SK-N-SH (cell line): ENCODE measurements at places on chromosomes 6 and 20. TPM values are rescaled to one million over a fixed set of nuclear protein-coding genes. Genes with fewer than 3 reads are reported as not detected.

DNA sequence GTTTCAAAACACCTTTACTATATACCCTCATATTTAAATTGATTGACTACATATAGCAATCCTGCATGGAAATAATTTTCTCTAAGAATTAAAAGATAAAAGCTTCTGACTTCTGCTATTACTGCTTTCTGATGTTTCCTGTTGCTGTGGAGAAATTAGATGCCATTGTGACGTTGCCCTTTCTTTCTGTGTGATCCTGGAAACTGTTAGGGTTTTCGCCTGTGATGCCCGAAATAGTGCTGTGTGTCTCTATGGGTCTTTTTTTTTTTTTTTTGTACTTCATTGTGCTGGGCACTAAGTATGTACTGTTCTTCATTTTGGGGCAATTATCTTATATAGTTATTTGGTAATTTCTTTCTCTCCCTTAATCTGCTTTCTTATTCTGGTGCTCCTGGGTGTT, 205.0 kb downstream of the ARID1B start:
- H3K27me3 ChIP-seq, result no peaks in the 10 kb centered on the region
- no peak for DNase-seq
- H3K4me3 ChIP-seq, result no peak overlapping the region
- peaks cover 27% of the 10 kb centered on the region for H3K4me1 ChIP-seq
- H3K27ac ChIP-seq, result no peak overlapping the region
- no peaks in the 10 kb centered on the region for H3K36me3 ChIP-seq

The PMEPA1 gene
- 5.9 and 7.1 TPM in 2 replicates for polyA plus RNA-seq

DNA sequence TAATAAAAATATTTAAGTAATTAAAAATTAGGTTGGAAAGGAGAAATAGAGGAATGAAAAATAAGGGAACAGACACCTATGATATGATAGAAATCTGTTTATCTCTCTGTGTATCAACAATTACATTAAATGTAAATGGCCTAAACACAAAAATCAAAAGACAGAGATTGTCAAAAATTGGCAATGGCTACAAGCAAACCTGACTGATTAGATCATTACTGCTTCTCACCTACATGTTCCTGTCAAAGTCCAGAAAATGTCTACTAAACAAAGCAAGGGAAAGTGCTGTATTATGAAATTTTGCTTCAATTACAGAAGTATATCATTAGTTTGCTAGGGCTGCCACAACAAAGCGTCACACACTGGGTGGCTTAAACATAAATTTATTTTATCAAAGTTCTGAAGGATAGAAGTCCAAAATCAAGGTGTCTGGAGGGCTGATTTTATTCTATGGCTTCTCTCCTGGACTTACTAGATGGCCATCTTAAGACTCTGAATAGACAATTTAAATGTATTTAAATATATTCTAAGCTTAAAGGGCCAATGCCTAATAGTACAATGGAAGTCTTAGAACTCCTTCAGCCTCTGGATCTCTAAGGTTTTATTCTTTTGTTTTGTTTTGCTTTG, 6.3 kb downstream of the ME1 start:
- H3K27me3 ChIP-seq, result no peaks in the 10 kb centered on the region
- DNase-seq, result no peak
- H3K4me3 ChIP-seq, result no peak overlapping the region
- H3K36me3 ChIP-seq, result no peaks in the 10 kb centered on the region
- no peak overlapping the region for H3K27ac ChIP-seq

DNA sequence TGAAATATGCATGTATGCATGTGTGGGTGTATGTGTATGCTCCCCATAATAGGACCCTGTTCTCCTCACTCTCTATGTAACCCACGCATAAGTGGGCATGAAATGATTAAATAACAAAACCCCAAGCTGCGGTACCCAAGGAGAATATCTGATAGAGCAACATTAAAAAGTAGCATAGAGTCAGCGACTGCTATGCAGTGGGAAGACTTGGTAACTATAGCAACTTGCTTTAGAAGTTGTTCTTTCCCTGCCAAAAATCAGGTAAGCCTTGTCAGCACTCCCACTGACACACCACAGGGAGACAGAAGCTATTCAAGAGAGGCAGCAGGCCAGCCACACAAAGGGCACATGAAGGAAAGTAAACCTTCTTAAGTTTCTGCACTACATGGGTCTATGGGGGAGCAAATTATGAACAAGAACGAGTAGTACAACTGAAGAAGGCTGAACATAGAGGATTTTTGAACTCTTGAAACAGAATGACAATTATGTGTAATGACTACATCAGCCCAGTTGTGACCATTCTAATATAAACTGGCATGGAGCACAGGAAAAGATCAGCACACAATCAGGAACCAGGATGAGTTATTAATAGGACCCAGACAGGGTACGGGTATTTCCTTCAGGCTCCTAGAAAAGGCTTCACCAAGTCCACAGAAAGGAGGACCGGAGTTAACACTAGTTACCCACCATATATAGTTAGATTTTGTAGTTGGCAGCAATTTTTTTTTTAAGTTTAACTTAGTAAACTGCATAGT, 89.9 kb downstream of the GPR6 start:
- no peak for DNase-seq
- no peaks in the 10 kb centered on the region; the same call in 1 of the 2 replicates for H3K27me3 ChIP-seq
- H3K4me1 ChIP-seq, result no peaks in the 10 kb centered on the region
- no peak overlapping the region for H3K27ac ChIP-seq

The PPP1R16B gene
- polyA plus RNA-seq, result 0.28 and 0.91 TPM in 2 replicates

DNA sequence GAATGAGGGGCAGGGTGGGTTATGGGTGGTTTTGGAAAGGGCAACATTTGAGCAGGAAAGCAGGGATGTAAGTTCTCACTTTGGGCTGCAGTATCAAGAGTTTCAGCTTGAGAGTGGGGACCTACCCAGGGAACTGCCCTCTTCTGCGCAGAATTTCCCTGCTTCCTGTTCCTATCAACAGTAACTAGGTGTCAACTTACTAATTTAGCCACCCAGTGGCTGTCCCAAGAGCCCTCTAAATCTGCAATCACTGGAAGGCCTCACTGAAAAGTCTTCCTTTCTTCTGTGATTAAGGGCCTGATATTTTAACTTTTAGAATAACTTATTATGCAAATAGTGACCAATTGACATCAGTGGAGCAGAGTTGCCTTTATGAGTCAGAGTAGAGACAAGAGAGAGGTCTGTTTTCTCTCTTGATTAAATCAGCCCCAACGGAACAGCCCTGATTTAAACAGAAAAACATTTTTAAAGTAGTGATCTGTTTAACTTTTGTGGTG, 118.2 kb upstream of the RIPOR2 start:
- H3K27me3 ChIP-seq, result no peaks in the 10 kb centered on the region
- no peak for DNase-seq
- H3K27ac ChIP-seq, result peak overlapping the region; percentile 83
- no peaks in the 10 kb centered on the region for H3K36me3 ChIP-seq

The WFDC10B gene
- not detected in 2 replicates for polyA plus RNA-seq

The ZMYND8 gene
- 20.6 and 25.3 TPM in 2 replicates for polyA plus RNA-seq

The EYA4 gene
- 0.08 and 0.18 TPM in 2 replicates for polyA plus RNA-seq

GRCh38 chr6:140602431-140603248, 1228.2 kb upstream of the CITED2 start:
- H3K4me3 ChIP-seq, result no peak overlapping the region
- H3K27me3 ChIP-seq, result no peaks in the 10 kb centered on the region
- H3K36me3 ChIP-seq, result no peaks in the 10 kb centered on the region
- DNase-seq, result no peak
- no peaks in the 10 kb centered on the region; the same call in 1 of the 2 replicates for H3K4me1 ChIP-seq
- peak overlapping the region; percentile 93 for H3K27ac ChIP-seq

GRCh38 chr6:11033825-11034224, 10.3 kb downstream of the ELOVL2 start:
- peaks cover 4% of the 10 kb centered on the region; the same call in 1 of the 2 replicates for H3K4me1 ChIP-seq
- H3K27me3 ChIP-seq, result no peaks in the 10 kb centered on the region
- no peak for DNase-seq
- H3K36me3 ChIP-seq, result no peaks in the 10 kb centered on the region
- H3K4me3 ChIP-seq, result no peak overlapping the region

The CFAP206 gene
- 0.46 and 0.78 TPM in 2 replicates for polyA plus RNA-seq

The PROKR2 gene
- polyA plus RNA-seq, result 0.13 and 0.44 TPM in 2 replicates

DNA sequence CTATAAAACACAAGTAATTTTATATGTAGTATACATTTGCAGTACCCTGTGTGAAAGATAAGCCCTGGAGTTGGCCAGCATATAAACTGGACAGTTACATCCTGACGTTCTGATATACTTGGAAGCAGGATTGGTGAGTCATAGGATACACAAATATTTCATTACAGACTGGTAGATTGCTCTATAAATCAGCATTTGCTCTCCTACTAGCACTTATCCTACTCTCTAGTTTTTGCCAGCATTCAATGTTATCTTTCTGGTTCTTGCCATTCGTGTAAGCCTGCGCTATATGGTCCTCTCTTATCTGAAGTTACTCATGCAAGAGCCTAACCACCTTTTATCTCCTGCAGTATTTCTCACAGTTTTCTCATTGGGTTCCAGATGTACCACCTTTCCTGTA, 680.2 kb upstream of the MMS22L start:
- H3K27ac ChIP-seq, result no peak overlapping the region
- no peak overlapping the region for H3K4me3 ChIP-seq
- no peaks in the 10 kb centered on the region for H3K27me3 ChIP-seq
- H3K36me3 ChIP-seq, result no peaks in the 10 kb centered on the region
- no peak for DNase-seq
